DMS79 treated with DMSO at 0.1 percent for 48 hours (cell line): ENCODE measurements at places on chromosomes 13 and 19.

DNA sequence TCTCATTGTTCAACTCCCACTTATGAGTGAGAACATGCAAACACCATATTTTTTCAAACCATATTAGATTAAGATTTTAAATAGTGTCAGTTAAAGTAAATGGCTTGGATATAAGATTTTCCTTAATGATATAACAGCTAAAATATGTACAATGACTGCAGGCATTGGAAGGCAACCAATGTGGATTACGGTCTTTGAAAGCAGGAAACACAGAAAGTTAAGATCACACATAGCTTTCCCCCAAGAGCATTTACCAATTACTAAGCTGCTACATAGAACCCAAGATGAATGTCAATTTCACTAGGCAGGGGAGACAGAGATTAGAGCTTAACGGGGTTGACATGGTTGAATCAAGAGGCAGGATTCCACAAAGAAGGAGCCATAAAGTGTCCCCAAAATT, 173.2 kb upstream of the TRPC4 start:
- no peak for DNase-seq

DNA sequence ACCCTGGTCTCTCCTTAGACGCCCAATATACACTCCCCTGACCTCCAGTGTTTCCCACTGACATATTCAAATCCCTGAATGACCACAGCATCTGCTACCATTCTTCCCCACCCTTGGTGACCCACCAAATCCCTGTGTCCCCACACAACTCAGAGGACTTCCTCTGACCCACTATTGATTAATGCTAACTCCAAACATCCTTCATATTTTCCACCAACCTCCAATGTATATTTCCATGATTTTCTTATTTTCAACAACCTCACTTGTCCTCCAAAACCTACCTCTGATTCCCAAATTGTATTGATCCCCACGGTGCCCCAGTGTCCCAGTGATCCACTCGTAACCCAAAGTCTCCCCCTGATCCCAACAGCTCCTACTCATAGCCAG, 526 bp upstream of the DMWD start:
- DNase-seq = no peak

DNA sequence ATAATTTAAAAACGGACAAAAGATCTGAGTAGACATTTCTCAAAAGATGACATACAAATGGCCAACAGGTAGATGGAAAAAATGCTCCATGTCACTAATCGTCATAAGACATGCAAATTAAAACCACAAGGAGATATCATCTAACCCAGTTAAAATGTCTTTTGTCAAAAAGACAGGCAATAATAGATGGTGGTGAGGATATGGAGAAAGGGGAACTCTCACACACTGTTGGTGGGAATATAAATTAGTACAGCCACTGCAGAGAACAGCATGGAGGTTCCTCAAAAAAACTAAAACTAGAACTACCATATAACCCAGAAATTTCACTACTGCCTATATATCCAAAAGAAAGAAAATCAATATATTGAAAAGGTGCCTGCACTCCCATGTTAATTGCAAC, 37.9 kb downstream of the OR10H4 start:
- DNase-seq = no peak

DNA sequence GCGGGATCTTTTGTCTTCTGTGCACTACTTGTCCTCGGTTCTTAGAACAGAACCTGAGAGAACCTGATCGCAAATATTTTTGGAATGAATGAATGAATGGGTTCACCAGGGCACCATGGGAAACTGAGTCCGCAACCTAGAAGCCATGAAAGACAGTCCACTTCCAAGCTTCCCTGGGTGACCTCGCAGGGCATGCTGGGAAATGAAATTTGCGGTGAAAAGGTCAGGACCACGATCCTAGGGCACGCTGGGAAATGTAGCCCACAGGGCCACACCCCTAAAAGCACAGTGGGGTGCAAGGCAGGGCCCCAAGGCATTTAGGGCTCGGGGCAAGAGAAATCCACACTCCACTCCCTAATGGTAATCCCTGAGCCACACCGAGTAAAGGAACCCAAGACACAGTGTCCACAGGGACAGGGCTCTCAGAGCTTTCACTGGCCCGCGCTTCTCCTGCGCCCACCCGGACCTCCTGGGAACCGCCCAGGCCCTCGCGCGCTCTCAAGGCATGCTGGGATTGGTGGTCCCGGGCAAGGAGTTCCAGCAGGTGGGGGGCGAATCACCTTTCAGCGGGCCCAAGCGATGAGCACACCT, 1.1 kb upstream of the PPP1R12C start:
- DNase-seq = peak; percentile 9

DNA sequence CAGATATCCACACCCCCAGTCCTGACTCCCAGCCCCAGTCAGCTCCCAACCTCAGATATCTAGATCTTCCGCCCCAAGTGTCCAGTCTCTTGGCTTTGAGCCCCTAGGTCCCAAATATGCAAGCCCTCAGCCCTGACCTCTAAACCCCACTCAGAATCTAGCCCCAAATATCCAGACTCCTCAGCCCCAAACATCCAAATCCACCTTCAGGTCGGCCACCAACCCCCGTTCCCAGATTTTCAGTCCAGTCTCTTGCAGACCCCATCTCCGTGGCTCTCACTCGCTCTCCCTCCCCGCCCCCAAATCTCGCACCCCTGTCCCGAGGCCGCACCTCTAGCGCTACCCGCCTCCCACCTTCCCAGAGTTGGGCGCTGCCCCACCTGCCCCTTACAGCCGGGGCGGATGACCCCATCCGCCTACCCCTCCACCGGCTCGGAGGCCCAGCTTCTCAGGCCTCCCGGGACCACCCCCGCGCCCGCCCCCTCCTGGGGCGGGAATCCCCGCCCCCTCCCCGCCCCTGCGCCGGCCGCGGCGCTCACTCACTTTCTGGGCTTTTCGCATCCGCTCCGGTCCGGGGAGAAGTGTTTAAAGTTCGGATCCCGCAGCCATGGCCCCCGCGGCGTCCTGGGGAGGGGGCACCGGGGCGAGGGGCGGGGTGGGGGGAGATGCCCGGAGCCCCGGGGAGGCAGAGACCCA, 604 bp downstream of the ERFL start:
- DNase-seq = no peak

GRCh38 chr13:85537601-85538000, 261.6 kb downstream of the SLITRK6 start:
- DNase-seq = no peak

- DNase-seq = no peak
Measured at GRCh38 chr19:50710094-50710493, 9.5 kb downstream of the SHANK1 start.

DNA sequence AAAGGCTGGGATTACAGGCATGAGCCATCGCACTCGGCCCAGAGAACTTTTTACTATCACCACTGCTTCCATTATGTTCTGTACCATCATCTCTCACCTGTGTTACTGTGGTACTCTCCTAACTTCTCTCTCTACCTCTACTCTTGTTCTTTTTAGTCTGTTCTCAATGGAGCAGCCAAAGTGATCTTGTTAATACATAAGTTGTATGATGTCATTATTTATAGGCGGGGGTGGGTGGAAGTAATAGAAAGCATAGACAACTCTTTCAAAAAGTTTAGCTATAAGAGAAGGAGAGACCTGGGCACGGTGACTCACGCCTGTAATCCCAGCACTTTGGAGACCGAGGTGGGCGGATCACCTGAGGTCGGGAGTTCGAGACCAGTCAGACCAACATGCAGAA, 3.0 kb downstream of the ZNF570 start:
- no peak for DNase-seq

DNA sequence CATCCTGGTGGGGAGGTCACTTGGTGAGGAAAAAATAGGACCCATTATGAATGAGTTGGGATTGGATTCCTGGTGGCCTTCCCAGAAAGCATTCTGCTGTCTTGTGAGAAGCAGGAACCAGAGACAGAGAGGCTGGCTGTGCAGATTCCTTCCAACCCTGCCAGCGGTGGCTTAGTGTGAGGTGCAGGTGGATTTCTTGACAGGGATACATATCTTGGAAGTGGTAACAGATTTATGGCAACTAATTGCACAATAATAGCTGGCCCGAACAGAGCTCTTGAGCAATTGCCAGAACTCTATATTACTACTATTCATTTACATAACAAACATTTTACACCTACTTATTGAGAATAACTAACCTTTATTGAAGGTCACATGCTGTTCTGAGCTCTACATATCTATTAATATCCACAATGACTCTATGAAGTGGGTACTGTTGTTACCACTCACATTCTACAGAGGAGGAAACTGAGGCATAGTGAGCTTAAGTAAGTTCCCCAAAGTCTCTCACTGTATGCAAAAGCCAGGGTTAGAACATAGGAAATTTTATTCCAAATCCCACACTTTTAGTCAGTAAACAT, 173.9 kb upstream of the SERP2 start:
- no peak for DNase-seq

DNA sequence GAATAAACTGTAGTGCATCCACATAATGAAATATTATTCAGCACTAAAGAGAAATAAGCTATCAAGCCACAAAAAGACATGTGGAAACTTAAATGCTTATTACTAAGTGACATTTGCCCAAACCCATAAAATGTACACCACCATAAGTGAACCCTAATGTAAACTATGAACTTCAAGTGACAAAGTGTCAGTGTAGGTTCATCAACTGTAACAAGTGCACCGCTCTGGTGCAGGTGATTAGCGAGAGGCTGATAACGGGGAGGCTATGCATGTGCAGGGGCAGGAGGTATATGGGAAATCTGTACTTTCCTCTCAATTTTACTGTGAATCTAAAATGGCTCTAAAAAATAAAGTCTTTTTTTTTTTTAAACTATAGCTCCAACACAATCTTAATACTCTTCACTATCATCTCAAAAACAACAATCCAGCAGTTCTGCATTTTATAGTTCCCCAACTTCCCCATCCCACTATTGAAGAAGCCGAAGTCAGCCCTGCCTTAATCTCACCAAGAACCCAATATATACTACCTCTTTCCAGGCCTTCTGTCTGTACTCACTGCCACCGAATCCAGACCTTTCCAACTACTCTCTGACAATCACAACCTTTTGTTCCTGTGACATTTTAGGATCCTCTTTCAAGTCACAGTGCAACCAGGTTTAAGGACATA, 22.6 kb downstream of the ELF1 start:
- DNase-seq = no peak

DNA sequence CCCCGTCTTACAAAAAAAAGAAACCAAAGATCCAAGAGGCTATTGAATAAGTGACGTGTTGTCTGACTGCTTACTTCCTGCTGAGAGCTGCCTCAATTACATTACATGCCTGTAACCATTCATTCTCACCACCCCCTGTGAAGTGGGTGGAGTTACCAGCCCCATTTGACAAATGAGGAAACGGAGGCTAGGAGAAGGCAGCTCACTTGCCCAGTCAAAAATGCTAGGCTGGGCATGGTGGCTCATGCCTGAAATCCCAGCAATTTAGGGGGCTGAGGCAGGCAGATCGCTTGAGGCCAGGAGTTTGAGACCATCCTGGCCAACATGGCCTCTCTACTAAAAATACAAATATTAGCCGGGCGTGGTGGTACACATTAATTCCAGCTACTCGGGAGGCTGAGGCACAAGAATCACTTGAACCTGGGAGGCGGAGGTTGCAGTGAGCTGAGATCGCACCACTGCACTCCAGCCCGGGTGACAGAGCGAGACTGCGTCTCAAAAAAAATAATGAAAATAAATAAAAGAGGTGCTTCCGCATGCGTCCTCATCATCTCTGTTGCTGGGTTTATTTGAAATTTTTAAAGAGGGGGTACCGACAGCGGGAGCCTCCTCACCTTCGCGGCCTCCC, 499 bp downstream of the LSM7 start:
- peak; percentile 40 for DNase-seq

DNA sequence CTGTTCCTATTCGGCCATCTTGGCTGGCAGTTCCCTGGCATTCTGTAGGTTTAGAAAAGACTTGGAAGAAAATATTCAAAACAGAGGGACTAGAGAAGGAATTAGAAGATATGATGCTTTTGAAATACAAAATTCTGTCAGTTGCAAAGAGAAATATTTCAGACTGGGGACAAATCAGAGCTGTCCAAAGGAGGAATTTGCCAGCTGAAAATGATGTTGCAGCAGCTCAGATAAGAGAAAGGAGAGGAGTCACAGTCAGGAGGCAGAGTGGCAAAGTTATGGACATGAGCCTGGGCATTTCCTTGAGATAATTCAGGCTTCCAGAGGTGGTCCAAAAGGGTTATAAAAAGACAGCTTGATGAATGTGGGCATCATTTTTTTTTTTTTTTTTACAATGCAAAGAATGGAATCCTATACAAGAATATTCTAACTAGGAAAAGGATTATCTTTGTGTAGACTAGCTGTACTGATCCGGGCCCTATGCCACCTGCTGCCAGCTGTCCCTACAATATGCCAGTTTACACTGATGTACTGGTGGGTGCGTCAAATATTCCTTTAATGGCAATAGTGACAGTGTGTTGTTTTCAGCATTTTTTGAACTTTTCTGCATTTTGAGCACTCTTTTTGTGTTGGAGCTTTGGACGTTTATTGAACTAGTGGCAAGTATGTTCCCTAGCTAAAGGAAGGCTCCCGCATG, 31.8 kb upstream of the CBY2 start:
- no peak for DNase-seq

DNA sequence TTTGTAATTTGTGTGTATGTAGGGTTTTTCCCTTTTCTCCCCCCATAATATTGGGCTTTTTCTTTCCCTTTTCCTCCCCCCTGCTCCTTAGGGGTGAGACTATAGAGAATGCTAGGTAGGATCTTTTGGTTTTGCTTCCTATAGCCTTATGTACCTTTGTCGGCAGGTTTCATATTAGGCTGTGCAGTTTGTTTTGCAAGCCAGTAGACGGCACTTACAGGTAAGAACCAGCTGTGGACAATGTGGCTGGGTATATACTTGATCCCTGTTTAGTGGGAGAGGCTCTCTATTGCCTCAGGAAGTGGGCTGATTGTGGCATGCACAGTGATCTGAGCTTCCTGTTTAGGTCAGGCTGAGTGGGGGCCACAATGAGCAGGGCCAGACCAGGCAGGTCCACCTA, 359.2 kb upstream of the OBI1 start:
- DNase-seq = no peak

DNA sequence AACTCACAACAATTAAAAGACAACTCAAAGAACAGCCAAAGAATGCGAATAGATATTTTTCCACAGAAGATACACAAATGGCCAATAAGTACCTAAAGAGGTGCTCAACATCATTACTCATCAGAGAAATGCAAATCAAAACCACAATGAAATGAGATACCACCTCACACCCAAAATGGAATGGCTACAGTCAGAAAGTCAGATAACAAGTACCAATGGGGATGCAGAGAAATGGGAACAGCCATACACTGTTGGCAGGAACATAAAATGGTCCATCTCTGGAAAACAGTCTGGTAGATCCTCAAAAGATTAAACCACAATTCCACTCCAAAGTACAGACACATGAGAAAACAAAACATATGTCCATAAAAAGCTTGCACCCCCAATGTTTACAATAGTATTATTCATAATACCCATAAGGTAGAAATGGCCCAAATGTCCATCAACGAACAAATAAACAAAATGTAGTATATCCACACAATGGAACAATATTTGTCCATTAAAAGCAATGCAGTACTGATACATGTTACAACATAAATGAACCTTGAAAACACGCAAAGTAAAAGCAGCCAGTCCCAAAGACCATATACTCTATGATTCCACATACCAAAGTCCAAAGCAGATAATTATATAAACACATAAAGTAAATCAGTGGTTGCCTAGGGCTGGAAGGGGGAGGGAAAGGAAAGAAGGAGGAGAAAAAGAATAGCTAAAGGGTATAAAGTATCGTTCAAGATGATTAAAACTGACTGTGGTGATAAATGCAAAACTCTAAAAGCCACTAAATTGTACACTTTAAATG, 19.6 kb downstream of the USP12 start:
- DNase-seq = no peak

- no peak for DNase-seq
Measured at GRCh38 chr19:39823686-39824085, 10.3 kb downstream of the DYRK1B start.

- no peak for DNase-seq
Measured at GRCh38 chr13:25295228-25295627, 6.2 kb upstream of the NUP58 start.
